Muscle of arm (tissue), 14 donors: ENCODE measurements at places on chromosomes 2 and 18. TPM values are rescaled to one million over a fixed set of nuclear protein-coding genes. Genes with fewer than 3 reads are reported as not detected.
A peak's percentile ranks its signal among the peaks of the same experiment; 100 is the strongest.

Gene SRD5A2
- polyA plus RNA-seq, result not detected

Gene HRH4
- not detected for polyA plus RNA-seq

Gene MYL12A
- polyA plus RNA-seq, result 687 TPM

Gene POMC
- polyA plus RNA-seq, result 1.3 TPM

Gene QPCT
- 9.2 TPM for polyA plus RNA-seq

Gene SCN2A
- not detected for polyA plus RNA-seq

Gene NETO1
- 0.16 TPM for polyA plus RNA-seq

Gene TRAK2
- polyA plus RNA-seq, result 34.9 TPM

Gene ST6GAL2
- polyA plus RNA-seq, result 6.1 TPM

Gene CERS6
- polyA plus RNA-seq, result 38.2 TPM

Gene ANKRD23
- 21.5 TPM for polyA plus RNA-seq

Gene PLGLB2
- 0.84 TPM for polyA plus RNA-seq

Gene LYG1
- polyA plus RNA-seq, result not detected

Gene FLACC1
- polyA plus RNA-seq, result 3.8 TPM

Gene SCN1A
- 0.14 TPM for polyA plus RNA-seq

- no peak for DNase-seq
Measured at GRCh38 chr2:233674314-233674713, 2.6 kb downstream of the UGT1A9 start.

- DNase-seq, result no peak
Measured at GRCh38 chr2:122077771-122078170, 322.3 kb downstream of the TSN start.

GRCh38 chr2:184031402-184032147 lies 566.8 kb upstream of the ZNF804A start:
- DNase-seq, result no peak

DNA sequence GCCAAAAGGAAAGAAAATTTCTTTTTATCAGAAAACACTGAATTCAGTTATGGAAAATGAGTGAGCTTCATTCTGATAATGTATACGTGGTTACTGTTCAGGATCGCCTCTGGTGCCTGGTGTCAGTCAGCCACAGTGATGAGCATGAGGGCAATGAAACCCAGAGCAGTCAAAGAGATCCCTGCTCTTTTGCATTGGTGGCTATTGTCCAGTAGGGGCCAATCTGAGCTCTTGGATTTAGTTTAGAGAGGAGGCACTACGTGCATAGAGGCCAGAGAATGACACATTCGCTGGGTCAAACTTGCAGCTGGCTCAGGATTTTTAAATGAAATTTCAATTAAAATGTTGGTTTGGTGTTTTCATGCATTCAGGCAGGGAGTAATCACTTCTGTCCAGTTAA lies 522.9 kb downstream of the TMEM182 start:
- DNase-seq, result no peak

GRCh38 chr2:144875290-144875969 lies 355.5 kb upstream of the ZEB2 start:
- no peak for DNase-seq

DNA sequence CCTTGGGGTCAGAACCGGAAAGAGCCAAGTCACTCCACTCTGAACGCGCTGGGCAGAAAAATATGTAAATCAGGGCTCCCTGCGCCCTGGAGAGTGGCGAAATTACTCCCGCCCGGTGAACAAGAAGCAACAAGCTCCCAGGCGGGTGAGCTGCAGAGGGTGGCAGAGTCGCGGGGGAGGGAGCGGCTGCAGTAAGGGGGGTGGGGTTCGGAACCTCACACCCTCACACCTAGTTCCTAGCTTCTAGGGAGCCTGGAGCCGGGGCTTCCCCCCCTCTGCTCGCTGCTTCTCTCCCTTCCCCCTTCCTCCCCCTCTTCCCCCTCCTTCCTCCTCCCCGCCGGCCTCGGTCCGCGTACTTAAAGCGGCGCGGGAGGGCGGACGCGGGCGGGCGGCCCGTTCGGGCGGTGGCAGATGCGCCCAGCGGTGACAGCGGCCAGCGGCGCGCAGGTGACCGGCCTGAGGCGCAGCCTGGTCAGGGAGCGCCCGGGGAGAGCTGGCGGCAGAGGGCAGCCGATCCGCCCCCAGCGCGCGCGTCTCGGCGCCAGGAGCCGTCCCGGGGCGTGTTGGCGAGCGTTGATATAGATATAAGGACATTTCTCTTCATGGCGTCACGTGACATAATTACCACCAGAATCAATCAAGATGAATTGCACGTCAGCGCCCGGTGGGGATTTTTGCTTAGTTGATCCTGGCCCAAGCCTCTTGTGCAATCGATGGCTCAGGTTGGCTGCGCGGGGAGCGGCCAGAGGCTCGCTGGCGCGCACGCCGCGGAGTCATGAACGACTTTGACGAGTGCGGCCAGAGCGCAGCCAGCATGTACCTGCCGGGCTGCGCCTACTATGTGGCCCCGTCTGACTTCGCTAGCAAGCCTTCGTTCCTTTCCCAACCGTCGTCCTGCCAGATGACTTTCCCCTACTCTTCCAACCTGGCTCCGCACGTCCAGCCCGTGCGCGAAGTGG lies at the start of gene HOXD11:
Gene HOXD11, plus strand, starts transcription at position 700 of the 959 bp plus-strand sequence. Its CDS starts 76 bp downstream, at position 776.
- no peak for DNase-seq

- DNase-seq, result no peak
Measured at GRCh38 chr2:227191367-227191766, 26.9 kb downstream of the COL4A3 start.

GRCh38 chr2:112547333-112547732 lies 5.1 kb downstream of the POLR1B start:
- no peak for DNase-seq

- no peak for DNase-seq
Measured at GRCh38 chr2:168999668-169000213, 31.4 kb downstream of the ABCB11 start.

DNA sequence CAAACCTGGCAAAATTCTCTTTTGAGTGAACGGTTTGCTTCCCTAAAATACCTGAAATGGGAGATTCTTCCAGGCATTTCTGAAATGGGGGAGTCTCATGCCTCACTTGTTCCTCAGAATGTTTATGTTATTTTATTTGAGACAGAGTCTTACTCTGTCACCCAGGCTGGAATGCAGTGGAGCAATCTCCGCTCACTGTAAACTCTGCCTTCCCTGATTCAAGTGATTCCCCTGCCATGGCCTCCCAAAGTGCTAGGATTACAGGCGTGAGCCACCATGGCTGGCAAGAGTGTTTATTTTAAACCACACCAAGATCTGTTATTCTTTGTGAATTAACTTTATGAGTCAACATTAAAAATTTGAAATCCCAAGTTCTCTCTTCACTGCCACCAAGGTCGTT lies 6.4 kb upstream of the FHL2 start:
- DNase-seq, result no peak

GRCh38 chr18:46767217-46767616 lies 10.4 kb upstream of the ST8SIA5 start:
- no peak for DNase-seq

DNA sequence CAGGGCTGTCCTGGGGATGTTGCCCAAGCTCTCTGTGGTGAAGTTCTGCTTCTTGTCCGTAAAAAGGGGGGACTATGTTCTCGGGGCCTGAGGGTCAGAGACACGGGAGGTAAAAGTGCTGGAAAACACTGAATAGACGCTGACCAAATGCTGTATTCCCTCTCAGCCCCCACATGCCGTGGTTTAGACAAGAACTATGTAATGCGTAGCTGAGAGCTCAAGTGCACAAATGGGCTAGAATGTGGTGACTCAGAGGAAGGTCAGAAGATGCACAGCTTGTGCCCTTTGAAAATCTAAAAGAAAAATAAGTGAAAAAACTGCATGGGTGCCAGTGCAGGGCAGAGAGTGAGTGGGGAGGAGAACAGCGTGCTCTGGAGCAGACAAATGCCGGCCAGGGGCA lies 80.3 kb upstream of the MAP4K4 start:
- no peak for DNase-seq

DNA sequence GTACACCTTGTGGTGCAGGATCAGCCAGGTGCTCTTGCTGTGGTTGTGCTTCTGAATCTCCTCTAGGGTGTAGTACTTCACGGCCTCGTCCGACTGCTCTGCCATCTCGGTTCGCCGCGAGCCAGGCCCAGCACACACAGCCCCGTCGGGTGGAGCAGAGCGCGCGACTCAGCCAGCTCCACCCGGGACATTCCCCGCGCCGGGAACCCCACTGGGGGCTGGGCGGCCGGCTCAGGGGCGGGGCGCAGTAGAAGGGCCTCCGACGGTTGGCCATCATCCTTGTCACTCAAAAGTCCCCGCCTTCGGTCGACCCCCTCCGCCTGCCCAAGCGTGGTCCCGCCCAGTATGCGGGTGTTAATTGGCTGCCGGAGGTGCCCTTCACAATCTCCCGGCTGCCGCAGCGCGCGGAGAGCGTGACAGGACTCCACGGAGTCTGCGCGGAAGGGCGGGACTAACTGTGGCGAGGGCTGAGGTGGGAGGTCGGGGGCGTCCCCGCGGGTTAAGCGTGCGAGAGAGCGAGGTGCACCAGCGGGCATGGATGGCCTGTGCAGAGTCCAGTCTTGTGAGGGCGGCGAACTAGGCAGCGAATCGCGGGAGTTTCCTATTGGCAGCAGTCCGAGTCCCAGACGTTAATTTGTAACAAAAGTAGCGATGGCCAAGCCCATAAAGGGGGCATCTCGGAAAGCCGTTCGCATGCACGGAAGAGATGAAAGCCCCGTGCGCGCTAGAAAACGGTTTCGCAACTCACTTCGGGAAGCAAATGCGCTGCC lies at the start of gene CYB5A:
Gene CYB5A, minus strand, starts transcription at position 193 of the 770 bp plus-strand sequence. Its CDS starts 88 bp downstream, at position 105.
- peak; percentile 99 for DNase-seq

DNA sequence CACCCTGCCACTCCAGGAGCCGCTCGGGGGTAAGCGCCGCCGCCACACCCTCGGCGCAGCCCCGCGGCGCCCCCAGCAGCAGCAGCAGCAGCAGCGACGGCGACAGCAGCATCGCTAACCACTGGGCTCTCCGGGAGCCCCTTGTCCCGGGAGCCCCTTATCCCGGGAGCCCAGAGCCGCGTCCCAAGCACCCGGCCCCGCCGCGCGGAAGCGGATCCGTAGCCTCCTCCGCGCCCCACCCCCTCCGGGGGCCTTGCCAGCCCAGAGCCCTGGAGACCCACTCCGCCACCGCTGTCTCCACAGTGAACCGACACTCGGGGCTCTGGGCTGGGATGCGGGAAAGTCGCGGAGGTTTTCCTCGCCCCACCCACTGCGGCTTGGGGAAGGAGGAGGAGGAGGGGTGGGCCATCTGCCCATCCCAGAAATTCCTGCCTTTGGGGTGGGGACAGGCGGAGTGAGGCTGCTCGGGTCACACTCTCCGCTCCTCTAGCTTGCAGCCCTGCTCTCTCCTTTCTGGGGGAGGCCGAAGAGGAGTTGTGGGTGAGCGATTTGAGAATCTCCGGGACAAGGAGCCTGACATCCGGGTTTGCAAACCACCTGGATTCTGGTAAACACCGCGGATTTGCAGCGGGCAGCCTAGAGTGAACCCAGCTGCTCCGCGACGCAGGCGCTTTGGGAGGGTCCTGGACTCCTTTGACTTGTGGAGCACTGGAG lies at the start of gene PLA2R1:
Gene PLA2R1, minus strand, starts transcription at position 324 of the 714 bp plus-strand sequence. Its CDS starts 212 bp downstream, at position 112.
- peak; percentile 43 for DNase-seq

- no peak for DNase-seq
Measured at GRCh38 chr2:170076189-170076588, 101.8 kb upstream of the MYO3B start.

GRCh38 chr2:219836647-219837177 lies 209.3 kb downstream of the SLC4A3 start:
- DNase-seq, result peak; percentile 43

DNA sequence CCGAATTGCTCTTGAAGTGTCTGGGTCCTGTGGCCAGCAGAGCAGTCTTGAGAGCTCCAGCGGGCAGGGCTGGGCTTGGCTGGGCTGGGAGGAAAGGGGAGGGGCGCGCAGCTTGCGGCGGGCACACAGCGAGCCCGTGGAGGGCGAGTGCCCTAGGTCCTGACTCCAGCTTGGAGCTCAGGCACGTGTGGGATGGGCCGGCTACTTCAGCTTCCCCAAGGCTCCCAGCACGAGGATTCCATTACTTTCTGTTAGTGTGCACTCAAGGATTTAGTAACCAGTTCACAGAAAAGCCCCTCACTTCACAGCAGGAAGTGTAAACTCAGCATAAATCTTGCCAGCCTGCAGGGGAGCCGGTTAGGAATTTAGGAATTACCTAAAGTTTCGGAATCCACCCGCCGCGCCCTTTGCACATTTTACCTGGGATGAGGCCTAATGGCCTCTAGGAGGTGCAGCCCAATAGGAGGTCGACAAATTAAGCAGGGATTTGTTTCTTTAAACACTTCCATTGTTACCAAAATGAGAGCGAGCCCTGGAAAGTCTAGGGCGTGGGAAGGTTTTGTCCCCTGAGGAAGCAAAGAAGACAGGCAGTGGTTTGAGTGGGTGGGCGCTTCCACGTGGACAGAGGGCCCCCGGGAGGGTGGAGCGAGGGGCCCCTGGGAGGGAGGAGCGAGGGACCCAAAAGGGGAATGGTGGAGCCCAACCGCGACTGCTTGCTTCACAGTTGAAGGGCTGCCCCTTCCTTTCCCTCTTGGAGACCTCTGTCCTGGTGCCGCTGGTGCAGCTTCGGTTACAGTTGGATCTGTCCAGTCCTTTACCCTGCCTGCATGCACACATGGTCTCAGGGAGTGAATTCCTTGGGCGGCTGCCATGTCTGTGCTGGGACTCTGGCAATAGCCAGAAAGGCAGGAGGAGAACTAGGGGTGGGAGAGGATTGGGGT lies 93.3 kb downstream of the CTAGE1 start:
- no peak for DNase-seq

- DNase-seq, result peak; percentile 68
Measured at GRCh38 chr2:236334122-236334876, 70.1 kb upstream of the ASB18 start.
